Panc1 (cell line): ENCODE measurements at places on chromosomes 5 and 9. TPM values are rescaled to one million over a fixed set of nuclear protein-coding genes. Genes with fewer than 3 reads are reported as not detected.

GRCh38 chr9:20364959-20365358 lies 257.3 kb downstream of the MLLT3 start:
- DNase-seq = no peak
- H3K36me3 ChIP-seq = no peaks in the 10 kb centered on the region
- no peaks in the 10 kb centered on the region for H3K4me1 ChIP-seq
- H3K4me3 ChIP-seq = no peak overlapping the region

DNA sequence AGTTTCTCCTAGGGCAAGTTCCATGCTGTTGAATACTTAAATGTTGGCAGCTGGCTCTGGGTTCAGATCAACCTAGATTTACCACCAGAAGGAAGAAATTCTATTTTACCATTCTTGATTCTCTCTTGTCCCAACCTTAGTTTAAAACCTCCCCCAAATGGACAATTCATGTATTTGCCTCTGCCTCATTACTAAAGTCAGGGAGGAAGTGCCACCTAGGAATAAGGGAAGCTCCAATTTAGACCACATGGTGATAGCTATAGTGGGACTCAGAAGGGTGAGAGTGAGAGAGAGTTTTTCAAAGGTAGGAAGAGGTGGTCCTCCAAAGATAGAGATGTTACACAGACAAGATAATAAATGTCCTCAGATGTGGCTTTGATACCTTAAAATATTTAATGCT lies 53.4 kb upstream of the PAM start:
- DNase-seq = no peak
- H3K27me3 ChIP-seq = no peaks in the 10 kb centered on the region
- no peaks in the 10 kb centered on the region for H3K36me3 ChIP-seq
- no peaks in the 10 kb centered on the region for H3K4me1 ChIP-seq
- no peak overlapping the region for H3K4me3 ChIP-seq
- no peak overlapping the region for H3K27ac ChIP-seq

DNA sequence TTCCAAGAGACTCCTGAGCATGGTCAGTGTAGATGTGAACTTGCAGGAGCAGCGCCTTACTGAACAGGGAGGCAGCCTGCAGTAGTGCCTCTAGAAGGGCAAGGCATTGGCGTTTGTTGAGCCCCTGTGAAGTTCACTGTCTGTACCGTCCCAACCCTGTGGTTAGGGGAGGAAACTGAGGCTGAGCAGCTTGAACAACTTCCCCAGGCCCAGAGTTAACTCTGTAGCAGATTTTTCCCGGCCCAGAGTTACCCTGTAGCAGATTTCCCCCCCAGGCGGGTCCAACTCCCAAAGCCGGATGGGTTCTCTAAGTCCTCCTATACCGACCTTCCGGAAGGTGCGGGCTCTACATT lies 9.6 kb downstream of the LMX1B start:
- no peak overlapping the region for H3K27ac ChIP-seq
- H3K4me1 ChIP-seq = no peaks in the 10 kb centered on the region
- no peaks in the 10 kb centered on the region for H3K27me3 ChIP-seq
- no peaks in the 10 kb centered on the region for H3K36me3 ChIP-seq
- H3K4me3 ChIP-seq = no peak overlapping the region

GRCh38 chr9:117080765-117081390 lies 334.0 kb downstream of the ASTN2 start:
- H3K27me3 ChIP-seq = no peaks in the 10 kb centered on the region
- H3K36me3 ChIP-seq = no peaks in the 10 kb centered on the region
- no peaks in the 10 kb centered on the region for H3K4me1 ChIP-seq
- no peak overlapping the region for H3K4me3 ChIP-seq

DNA sequence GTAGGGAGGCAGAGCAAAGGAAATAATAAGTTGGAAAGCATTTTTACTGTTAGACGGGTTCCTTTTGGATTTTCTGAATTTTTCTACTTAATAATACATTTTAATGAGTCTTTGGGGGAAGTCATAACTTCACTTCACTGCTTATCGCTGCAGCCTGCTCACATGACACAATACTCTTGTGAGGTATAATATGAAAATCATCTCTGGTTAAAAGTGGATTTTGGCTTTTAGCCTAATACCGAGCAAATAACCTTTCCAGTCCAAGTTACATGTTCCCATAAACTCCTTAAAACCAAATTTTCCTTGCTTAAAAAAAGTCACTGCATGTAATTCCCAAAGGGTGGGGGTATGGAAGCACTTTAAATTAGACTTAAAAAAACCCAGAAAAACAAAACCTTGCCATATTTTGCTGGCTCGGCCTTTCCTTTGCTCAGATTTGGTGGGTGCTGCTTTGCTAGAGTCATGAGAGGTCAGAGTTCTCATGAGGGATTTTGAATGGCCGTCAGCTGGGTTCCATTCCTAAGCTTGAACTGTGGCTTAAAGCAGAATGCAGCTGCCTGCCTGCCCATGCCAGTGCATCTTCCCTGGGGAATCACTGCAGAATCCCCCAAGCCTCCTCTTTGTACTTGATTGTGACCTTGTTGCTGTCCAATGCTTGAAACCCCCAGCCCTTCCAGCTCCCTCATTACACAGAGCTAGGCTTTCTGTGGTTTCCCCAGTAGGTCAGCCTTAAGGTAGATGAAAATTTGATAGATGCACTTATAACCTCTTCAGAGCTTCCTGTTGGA lies 331.8 kb downstream of the KDM4C start:
- H3K4me3 ChIP-seq = no peak overlapping the region
- H3K27me3 ChIP-seq = no peaks in the 10 kb centered on the region
- H3K27ac ChIP-seq = no peak overlapping the region

- H3K36me3 ChIP-seq = no peaks in the 10 kb centered on the region; the same call in 1 of the 2 replicates
- no peak overlapping the region for H3K27ac ChIP-seq
- no peak overlapping the region for H3K4me3 ChIP-seq
- DNase-seq = no peak
These were observed 28.5 kb downstream of the GOLGA2 start for GRCh38 chr9:128247226-128247803.

DNA sequence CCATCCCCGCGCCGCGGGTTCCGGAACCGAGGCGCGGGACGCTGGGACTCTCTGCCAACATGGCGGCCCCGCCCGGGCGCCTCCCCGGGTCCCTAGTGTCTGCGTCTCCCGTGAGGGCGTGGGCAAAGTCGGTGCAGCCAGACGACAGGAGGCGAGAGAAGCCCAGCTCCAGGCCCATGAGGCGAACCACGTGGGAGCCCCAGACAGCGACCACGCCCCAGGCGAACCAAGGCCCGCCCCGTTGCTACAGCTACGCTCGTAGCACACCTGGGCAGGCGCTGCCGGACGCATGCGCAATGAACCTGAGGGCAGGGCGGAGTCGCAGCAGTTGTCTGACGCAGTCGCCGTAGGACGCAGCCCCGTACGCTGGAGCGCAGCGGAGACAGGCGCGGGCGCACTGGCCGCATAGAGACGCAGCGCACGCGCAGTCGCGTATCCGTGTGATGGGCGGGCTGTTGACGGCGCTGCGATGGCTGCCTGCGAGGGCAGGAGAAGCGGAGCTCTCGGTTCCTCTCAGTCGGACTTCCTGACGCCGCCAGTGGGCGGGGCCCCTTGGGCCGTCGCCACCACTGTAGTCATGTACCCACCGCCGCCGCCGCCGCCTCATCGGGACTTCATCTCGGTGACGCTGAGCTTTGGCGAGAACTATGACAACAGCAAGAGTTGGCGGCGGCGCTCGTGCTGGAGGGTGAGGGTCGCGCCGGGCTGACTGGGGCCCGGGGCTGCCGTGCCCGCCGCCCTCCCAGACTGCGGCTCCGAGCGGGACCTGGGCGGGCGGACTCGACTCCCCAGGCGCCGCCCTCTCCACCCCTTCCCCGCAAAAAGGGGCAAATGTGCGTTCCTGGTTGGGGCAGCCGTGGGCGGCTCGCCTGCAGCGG lies at the start of gene MAN1B1:
TSS of gene MAN1B1 (plus strand) at position 455 of the 878 bp plus-strand sequence. CDS start at position 470, 15 bp downstream.
- H3K36me3 ChIP-seq = no peaks in the 10 kb centered on the region; the same call in 1 of the 2 replicates
- peak within 1 kb of the TSS; percentile 88 for H3K27ac ChIP-seq
- DNase-seq = peak; percentile 91
- peaks cover 40% of the 10 kb centered on the region for H3K4me1 ChIP-seq
- H3K27me3 ChIP-seq = no peaks in the 10 kb centered on the region

DNA sequence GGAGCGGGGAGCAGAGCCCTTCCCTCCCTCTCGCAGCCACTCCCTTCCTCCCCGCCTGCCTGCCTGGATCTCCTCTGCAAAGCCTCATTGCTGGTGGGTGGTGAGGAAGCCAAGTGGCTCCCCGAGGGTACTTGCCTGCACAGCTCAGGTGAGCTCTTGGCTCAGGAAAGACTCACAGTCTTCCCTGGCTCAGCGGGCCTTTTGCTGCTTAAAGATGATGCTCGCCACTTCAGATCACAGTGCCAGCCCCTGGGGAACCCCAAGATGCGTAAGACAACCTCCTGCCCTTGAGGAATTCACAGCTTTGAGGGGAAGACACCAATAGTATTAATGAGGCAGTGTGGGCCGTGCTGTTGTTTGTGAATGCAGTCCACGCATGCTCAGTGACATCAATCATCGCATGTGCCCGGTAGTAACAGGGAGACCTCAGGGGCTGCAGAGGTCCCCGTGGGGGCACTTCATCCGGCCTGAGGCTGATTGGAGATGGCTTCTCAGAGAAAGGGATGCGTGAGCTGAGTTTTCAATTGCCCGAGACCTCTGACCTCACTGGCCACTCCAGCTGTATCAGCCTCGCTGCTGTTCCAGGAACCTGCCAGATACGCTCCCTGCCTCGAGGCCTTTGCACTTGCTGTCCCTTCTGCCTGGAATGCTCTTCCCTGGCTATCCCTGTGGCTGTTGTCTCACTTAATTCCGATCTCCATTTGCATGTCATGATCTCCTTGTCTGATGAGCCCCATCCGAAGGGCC lies 36.8 kb downstream of the ERGIC1 start:
- H3K4me3 ChIP-seq = no peak overlapping the region
- no peaks in the 10 kb centered on the region for H3K36me3 ChIP-seq
- H3K4me1 ChIP-seq = peaks cover 95% of the 10 kb centered on the region
- DNase-seq = no peak

DNA sequence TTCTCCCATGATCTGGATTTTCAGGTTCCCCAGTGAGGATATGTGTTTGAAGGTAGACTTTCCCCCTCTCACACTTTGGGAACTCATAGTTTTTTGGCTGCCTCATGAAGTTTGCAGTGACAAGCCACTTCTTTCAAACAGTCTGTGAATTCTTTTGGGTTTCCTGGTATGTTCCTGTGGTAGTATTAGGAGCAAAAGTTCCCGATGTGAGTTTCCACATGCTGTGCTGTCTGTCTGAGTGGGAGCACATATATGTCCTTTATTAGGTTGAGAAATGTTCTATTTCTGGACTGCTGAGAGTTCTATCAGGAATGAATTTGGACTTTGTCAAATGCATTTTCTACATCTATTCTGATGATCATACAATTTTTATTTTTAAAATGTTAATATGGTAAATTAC lies 273.2 kb upstream of the TARS1 start:
- no peak for DNase-seq
- H3K36me3 ChIP-seq = no peaks in the 10 kb centered on the region
- no peak overlapping the region for H3K4me3 ChIP-seq
- H3K27me3 ChIP-seq = no peaks in the 10 kb centered on the region
- no peaks in the 10 kb centered on the region for H3K4me1 ChIP-seq

DNA sequence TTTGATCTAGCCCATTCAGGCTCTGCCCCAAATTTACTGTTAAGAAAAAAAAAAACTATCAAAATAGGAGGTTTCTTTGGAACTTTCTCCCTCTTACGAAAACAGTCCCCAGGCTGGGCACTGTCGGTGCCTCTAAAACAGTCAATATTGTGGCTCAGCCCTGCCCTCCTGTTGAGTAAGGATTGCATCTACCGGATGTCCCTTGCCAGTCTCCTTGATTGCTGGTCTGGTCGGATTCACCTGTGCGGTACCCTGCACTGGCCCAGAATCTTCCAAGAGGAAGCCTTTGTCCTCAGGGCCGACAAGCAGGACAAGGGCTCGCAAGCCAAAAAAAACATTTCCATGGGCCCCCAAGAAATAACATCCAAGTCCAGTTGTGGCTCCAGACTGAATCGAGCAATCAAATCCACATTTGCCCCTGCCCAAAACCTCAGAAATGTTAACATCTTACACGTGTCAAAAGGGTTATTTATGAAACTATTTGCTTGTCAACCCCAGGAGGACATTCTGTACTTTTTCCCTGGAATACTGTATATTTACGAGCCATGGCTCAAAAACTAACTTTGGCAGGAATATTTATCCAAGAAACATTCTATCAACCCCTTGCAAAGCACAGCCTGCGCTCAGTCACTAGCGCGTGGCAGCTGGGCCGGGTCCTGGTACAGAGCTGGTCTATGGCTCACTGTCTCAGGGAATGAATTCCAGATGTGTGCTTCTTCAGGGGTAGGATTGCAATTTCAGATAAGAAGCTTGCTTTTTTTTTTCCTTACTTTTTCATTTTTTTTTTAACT lies 129.2 kb upstream of the ADRA1B start:
- no peaks in the 10 kb centered on the region for H3K4me1 ChIP-seq
- H3K36me3 ChIP-seq = no peaks in the 10 kb centered on the region
- H3K4me3 ChIP-seq = no peak overlapping the region
- no peaks in the 10 kb centered on the region for H3K27me3 ChIP-seq
- DNase-seq = no peak
- no peak overlapping the region for H3K27ac ChIP-seq

Gene PWWP2A
- 22.6 TPM for total RNA-seq

Gene TXNDC8
- total RNA-seq = not detected

Gene NDUFS6
- 70.6 TPM for total RNA-seq

Gene F2RL1
- total RNA-seq = 65.9 TPM

Gene PCDHB4
- 0.26 TPM for total RNA-seq

Gene PSMB7
- total RNA-seq = 167 TPM

Gene PCDHB10
- total RNA-seq = 0.72 TPM

Gene CDH9
- 0.10 TPM for total RNA-seq
